ENCODE measurements at places on chromosomes 13 and 19.
A peak's percentile ranks its signal among the peaks of the same experiment; 100 is the strongest.

DNA sequence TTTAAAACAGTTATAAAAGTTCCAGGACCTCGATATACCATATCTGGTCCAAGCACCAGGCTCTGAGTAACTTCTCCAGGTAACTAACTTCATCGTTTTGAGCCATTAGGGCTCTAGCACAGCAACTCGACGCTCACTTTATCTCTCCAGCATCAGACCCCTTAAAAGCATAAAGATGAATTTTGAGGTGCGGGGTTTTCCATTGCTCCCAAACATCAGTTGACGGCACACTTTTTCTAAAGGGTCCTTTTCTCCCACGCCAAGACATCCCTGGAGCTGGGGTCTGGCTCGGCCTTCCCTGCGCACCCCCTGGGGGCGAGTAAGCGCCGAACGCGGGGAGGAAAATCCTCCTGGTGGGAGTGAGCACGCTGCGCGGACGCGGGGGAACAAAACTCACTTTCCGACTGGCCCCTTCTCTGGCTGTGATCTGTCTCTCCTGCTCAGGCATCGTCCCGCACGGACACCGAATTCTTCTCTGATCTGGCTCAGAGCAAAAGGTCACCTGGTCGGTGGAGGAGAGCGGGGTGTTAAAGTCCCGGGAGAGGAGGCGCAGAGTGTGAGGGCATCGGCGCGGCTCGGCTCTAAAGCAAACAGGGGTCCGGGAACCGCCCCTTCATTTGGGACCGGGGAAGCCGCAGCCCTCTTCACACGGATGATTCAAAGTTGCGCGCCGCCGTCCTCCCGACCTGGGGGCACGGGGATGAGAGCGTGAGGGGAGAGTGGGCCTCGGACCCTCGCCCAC is at the start of gene ATP7B:
Gene ATP7B, minus strand, starts transcription at position 561 of the 742 bp plus-strand sequence. Its CDS starts 113 bp downstream, at position 448.
- DNase-seq: no peak

- no peak for DNase-seq
Measured at GRCh38 chr19:41391618-41392017, 5.5 kb downstream of the EXOSC5 start.

DNA sequence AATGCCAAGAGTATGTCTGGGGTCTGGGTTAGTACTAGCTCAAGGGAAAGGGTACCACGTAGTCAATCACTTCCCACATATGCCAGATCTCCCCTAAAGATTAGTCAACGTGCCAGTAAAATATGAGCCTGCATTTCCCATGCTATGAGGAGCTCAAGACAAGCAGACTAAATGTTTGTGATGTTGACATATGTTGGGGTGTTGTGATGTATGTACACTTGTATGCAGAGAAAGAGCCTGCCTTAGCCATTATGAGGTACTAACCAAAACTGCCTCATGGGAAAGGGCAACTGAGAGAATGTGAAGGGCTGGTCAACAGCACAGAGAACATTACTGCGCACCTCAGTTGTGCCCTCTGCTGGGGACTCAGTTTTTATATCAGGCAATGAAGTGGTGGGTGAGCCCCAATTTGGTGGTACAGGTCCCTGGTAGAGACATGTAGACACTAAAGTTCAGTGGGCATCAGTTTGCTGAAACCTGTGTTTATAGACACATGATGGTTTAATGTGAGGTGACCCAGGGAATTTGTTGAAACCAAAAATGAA is 287.0 kb downstream of the DCT start:
- DNase-seq: peak; percentile 12

- no peak for DNase-seq
Measured at GRCh38 chr19:19170873-19171672, 1.0 kb upstream of the MEF2B start.

DNA sequence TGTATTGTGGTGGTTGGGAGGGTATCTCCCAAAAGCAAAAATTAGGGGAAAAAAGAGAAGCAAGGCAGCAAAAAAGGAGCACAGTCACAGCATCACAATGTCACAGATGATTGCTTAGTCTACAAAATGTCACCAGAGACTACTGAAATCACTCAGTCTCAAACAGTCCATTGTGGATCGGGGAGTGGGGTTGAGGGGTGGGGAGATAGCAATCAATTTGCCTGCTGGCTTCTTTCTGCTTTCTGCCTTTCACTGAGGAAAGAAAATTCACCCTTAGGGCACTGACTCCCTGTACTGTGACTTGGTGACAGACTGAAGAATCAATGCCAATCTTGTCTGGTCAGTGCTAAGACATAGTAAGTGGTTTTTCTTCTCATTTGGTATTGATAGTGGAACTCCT is 2127.1 kb upstream of the PCDH20 start:
- no peak for DNase-seq

- DNase-seq: peak; percentile 61
Measured at GRCh38 chr19:13154911-13155471, 4.8 kb downstream of the IER2 start.

Measured in NCI-H226 (cell line).